Right renal cortex interstitium (tissue), 3 donors: ENCODE measurements at places on chromosomes 3 and 15.

DNA sequence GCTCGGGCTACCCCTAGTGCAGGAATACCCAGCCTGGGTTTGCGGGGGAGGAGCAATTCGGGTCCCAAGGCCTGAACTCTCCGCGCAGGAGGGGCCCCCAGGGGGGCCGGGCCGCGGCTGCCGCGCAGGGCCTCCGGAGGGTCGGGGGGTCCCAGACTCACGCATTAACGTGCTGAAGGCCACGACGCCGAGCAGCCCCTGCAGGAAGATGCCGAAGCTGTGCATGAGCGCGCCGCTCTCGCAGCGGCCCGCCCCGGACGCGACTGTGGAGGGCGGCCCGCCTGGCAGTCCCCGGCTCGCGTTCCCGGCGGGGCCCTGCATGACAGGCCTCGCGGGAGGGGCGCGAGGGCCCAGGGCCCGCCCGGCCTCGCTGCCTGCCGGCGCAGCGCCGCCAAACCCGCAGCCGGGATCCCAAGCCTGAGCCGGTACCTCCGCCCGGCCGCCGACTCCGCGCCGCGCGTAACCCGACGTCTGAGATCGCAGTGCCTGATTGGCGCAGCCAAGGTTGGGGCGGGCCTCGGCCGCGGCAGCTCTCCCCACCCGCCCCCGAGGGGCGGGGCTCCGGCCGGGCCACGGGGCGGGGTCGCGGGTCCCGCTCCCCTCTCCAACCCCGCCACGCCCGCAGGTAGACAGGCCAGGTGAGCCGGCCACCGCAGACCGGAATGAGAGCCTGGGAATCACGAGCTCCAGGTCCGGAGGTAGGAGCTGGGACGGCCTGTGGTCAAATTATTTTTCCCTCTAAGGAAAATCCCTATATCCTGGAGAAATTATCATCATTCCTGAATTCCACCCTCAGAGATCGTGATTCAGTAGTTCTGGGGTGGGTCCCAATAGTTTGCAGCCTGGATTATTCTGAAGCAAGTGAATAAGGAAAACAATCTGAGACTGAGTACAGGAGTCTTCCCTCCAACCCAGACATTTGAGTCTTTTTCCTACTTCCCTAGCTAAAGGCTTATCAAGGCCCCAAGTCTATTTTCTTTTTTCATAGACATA lies at the start of gene STIMATE:
TSS of gene STIMATE (minus strand) at position 419 of the 993 bp plus-strand sequence. CDS start at position 321, 98 bp downstream.
- DNase-seq, result peak; percentile 56

DNA sequence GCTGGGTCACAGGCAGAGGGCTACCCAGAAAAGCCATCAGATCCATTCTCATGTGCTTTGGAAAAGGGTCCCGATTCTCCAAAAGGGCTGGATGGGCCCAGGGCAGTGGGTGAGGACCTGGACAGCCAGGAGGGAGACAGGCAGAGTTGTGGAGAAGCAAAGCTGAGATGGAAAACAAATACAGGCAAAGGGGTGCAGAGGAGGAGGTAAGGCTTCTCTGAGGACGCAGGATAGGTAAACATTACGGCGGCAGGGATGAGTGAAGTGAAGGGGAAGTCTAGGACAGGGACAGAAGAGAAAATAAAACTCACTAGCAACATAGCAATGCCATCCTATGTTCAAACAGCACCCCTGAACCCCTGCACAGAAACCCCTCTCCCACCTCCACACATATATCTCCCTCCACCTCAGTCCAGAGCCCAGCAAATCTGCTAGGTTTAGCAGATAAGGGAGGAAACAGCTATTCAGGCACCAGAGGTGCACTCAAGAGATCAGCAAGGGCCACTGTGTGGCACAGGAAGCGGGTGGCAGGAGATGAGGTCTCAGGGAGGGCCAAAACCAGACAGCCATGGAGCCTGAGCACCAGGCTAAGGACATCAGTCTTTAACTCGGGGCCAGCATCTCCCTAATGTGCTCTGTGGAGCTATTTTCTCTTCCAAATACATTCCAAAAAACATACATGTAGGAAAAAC lies 51.3 kb downstream of the HOMER2 start:
- DNase-seq, result no peak

- DNase-seq, result no peak
Observed at GRCh38 chr3:70110066-70110465, 110.5 kb downstream of the SAMMSON start.

DNA sequence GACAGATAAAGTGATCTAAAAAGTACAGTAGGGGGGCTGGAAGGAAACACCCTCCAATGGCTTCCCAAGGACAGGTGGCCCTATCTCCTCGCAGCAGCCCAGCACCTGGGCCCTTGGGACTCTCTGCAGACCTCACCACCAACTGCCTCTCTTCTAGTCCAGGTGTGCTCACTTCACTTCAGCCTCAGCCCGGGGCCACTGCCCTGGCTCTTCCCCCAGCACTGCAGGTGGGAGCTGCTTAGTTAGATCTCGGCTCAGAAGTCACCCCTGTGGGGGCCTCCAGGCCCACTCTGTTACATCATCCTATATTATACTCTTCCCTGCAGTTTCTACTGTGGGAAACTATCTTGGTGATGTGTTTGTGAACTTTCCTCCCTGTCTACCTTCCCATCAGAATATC lies 2.0 kb downstream of the KLF15 start:
- DNase-seq, result no peak

DNA sequence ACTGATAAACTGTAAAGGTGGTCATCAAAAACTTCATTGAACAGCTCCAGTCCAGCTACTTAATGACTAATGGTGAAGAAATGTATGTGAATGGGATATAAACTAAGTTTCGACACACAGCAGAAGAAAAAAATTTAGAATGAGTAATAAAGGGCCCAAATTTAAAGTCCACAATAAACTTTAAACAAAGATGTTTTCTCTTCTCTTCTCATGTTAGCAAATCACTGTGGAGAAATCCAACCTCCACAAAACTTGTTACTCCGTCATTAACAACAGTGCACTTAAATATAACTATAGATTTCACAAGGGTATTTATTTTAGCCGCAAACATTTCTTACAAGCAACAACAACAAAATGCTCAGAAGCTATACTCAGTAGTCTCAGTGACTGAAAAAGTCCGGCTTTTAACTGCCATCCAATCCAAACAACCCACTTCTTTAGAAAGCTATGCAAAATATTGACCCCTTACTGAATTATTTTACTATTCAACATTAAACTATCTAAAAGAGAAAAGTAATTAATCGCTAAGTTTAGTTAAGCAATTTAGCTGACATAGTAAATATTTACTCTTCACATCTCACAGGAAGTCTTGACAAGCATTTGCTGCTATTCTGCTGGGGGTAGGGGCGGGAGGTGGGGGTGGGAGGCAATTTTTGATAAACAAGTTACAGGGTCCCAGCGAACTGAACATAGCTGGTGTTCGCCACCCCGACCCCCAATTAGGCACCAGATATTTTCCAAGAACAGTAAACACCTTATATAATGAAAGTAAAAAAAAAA lies 2.4 kb downstream of the IGF2BP2 start:
- DNase-seq, result no peak

DNA sequence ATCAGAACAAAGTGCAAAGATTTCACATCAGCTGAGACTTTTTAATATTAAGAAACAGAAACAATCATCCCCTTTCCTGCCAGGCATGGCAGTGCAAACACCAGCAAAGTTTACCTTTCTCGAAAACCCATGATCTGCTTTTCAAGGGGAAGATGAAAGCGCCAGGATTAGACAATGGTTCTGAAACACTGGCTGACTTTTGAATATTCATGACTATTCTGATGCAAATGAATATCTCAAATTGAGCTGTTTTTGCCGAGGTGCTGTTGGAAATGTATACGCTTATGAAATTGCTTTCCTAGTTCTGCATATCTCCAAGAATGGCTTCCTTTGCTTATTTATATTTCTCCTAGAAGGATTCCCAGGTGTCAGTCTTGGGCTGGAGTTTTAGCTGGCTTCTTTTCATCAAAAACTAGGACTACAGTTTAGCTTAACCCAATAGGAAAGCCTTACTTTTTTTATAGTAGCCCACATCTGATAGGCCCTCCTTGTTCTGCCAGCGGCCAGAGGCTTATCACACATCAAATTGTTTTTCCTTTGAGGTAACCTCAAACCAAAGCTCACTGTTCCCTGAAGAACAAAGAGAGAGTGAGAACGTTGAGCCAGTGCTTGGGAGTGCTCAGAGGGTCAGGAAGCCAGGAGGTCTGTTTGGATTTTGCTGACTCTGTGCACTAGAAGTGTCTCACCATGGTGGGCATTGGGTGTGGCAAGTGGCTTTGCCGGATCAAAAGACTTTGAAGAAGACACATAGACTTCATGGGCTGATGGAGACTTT lies 74.0 kb upstream of the PLCL2 start:
- no peak for DNase-seq
